T-helper 2 cell (primary cell): ENCODE measurements at places on chromosomes 4 and X.

- DNase-seq: no peak
These were observed 92.6 kb downstream of the NXF2 start for GRCh38 chrX:102339312-102340298.

GRCh38 chr4:144461906-144462305 is 184.1 kb upstream of the HHIP start:
- no peak for DNase-seq

- DNase-seq: no peak
These were observed 69.9 kb upstream of the CAMK2D start for GRCh38 chr4:113831457-113831856.

DNA sequence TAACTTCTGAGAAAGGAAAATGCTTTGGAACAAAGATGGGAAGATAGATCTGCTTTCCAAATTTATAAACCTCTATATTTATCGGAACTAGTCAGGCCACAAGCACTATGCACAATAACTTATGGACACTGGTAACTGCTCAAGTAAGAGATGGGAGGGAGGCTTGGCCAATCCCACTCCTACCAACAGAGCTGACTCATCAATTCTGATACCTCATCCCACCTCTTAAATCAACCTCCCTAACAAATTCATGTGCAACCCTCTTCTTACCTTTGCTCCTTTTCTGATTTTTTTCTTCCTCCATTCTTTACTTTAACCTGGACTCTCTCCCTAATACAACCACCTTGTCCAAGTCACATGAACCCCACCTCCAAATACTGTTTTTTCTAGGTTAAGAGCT is 289.9 kb upstream of the FAM241A start:
- no peak for DNase-seq

- DNase-seq: no peak
These were observed 28.3 kb upstream of the SMS start for GRCh38 chrX:21912220-21912619.

DNA sequence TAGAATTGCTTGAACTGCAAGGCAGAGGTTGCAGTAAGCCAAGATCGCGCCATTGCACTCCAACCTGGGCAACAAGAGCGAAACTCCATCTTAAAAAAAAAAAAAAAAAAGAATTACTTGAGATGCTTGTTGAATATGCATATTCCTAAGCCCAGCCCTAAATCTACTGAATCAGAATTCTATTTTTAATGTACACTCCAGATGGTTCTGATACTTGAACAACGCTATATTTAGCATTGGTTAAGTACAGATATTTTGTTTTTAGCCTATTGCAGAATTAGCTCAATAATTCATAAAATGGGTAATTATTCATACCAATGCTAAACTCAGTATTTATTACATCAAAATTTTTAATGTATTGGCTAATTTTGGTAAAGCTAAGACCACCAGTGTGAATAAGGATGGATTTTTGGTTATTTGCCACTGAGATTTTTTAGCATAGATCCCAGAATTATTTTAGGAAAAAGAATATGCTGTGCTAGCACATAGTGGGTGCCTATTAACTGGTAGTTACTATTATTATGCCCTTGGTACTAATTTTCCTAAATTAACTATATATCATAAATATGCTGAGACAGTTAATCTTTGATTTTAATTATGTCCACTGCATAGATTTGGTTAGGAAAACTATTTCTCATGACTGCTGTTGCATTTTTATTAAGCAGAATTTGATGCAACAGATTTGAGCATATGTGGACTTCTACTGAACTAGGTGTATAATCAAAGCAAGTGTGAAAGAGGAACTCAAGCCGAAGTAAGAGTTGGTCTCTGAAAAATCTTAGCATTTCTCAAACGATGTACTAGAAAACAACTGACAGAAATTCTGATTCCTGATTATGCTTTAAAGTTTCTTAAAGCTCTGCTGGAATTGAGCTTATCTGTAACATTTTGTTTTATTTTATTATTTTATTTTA is 9.2 kb downstream of the AREG start:
- DNase-seq: no peak

DNA sequence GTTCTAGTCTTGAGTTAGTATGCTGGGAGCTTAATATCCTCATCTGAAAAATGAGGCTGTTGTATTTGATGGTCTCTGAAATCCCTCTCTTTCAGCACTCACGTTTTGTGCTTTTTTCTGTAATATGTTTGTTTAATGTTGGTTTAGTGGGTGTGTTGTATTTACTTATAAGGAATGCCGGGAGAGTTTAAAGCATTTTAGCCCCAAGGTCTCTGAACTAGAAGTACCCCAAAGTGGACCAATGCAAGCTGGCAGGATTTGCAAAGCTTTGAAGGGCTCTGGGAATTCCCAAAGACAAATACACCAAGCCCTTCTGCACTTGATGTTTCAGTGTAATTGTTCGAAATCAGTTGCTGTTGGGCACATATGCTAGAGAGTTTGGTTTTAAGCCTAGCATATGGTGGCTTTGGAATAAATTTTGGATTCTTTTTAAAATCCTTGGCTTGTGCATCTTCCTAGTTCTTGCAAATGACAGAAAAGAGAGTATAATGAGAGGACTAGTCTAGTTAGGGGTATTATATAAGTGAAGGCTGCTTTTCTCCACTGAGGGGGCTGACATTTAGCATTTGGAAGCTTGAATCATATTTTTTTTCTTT is 371.4 kb upstream of the BOD1L1 start:
- DNase-seq: no peak

DNA sequence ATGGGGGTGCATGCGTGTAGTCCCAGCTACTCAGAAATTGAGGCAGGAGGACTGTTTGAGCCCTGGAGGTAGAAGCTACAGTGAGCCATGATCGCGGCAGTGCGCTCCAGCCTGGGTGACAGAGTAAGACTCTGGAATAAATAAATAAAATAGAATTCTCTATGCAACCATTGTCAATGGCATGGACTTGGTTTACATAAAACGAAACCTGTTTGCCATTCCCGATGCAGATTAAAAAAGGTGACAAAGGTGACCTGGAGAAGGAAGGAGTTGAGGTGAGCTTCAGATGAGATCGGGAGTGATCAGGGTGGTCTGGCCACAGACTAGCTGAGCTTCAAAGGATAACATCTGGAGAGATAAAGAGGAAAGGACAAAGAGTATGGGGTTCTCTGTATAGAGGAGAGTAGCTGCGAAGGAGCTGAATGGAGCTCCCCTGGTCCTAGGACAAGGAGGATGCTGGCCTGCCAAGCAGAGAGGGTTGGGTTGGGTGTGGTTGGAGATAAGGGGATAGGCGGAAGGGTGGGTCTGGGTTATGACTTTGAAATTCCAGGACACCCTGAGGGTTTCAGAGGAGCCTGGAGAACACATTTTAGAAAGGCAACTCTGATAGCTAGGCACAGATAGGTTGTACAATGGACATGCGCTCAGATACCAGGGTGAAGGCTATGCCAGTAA is 98.6 kb downstream of the RBM47 start:
- DNase-seq: no peak

DNA sequence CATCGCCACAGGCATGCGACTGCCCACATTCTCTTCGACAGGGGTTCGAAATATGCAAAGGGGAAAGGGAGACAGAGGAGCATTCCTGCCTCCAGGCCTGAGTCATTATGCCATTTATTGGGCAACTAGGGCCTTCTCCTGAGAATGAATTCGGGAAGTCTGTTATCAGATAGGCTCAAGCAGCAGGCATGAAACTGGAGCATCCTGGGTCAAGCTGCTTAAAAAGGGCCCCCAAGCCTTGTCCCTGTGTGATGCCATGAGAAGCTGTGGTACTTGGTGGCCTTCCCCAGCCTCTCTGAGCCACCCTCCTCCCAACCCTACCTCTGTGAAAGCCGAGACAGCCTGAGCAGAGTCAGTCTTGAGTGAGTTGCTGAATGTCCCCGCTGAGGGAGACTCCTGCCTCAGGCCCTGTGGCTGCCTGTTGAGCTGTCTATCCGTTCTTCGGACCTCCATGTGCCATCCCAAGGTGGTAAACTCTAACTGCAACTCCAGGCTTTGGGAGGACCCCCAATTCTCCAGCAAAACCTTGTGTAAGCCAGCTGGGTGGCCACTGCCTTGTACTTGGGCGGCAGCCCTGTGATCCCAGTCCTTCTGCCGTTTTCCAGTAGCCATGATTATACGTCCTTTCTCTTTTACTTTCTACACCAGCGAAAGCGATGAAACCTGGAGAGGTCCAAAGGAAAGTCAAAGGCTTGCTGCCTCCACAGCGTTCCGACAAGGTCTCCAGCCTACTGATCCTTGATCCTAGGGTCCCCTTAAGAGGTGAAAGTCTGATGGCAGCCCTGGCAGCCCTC is 37.7 kb downstream of the NBDY start:
- DNase-seq: no peak

- DNase-seq: no peak
These were observed 289.5 kb downstream of the USP46 start for GRCh38 chr4:52369649-52370048.

- DNase-seq: no peak
These were observed 56.4 kb upstream of the SPANXN1 start for GRCh38 chrX:145190801-145191389.

- no peak for DNase-seq
These were observed 10.0 kb upstream of the AFF1 start for GRCh38 chr4:86924811-86925210.

- no peak for DNase-seq
These were observed 97.7 kb downstream of the EFHC2 start for GRCh38 chrX:44245733-44246132.

GRCh38 chrX:108264376-108264775 is 172.8 kb downstream of the ATG4A start:
- DNase-seq: no peak

DNA sequence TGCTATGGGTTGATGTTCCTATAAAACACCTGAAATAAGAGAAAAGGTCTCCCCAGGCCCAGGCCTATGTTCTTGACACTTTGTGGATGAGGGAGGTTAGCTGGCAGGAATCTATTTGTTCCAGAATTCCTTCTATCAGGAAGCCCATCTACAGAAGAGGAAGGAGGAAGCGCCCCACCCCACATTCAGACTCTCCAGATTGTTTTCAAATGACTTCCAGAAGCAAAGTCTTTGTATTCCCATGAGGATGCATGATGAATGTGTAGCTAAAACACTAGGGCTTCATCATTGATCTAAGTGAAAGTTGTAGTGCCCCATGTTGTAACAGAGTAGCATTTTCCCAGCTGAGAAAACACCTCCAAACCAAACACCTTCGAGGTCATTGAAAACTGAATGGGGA is 16.4 kb downstream of the OTC start:
- no peak for DNase-seq

DNA sequence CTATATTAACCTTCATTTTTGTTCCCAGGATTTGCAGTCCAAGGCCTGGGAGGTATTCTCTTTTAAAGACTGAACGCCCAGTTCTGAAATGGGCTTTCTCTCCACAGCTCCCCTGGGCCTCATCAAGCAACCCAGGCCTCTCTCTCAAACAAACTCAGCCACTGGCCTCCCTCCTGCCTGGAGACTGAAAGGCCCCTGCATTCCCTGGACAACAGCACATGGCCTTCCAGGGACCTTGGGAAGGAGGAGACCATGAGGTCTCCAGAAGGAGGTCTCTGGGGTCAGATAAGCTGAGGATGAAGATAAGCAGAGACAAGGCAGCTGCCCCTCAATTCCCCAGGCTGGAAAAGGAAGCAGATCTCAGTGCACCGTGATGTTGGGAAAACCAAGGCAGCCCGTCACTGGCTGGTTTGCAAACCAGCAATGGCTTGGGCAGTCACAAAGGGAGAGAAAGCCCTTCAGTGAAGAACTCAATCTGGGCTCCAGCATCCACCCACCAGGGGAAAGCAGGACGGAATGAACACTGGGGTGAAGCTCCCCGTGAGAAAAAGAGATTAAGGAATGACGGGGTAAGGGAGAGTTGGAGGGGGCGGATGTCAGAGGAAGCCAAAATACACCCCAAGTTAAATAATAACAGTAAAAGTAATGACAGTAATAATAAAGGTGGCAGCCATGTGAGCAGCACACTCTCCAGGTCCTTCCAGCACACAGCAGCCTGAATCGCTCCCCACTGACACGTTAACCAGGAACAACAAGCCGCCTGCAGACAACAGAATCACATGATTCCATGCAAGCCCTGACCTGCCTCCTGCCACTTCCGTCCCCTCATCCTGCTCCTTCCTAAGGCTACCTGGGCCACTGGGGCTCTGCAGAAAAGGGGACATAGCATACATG is 22.3 kb downstream of the AMOT start:
- no peak for DNase-seq

- DNase-seq: no peak
These were observed 66.9 kb upstream of the BMPR1B start for GRCh38 chr4:94690851-94691254.

DNA sequence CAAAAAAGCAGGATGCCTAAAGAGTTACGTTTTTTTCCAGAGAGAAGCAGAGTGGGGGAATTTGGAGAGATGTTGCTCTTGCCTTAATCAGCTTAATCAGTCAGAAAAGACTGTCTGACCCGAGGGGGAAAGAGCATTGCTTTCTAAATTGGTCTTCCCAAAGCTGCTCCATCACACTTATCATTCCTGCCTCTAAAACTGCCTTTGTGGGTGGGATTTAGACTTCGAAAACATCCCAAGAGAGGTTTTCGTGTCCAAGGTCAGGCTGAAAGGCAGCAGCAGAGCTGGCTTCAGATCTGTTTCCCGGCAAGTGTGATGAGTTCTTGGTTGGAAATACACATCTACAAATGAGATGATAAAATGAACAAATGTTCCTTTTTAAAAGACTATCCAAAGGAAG is 155.2 kb downstream of the SH2D1A start:
- no peak for DNase-seq

DNA sequence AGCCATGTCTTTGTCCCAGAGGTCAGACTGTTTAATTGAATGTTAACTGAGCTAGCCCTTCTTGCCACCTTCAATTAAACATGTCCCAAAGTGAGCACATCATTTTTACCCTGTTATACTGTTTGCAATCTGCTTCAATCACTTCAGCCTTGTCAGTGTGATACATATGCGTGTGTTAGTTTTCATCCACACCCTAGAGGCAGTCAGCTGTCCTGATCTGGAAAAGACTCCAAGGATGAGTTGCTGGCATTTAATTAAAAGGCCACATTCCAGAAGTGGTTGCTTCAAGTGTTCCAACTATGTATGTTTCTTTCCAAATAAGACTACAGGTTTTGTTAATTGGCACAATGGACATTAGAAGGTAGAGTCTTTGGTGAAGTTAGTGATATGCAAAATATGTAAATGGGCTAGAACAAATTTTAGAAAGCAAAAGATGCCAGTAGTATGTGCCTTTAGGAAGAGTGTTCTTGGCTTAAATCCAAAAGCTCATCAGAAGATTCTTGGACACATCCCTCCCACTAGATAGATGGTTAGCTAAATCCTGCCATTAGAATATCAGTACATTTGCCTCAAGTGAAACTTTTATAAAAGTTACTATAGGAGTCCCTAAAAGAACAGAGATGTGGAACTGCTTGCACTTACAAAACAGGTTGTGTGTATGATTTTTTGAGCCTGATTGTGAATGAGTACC is 79.5 kb upstream of the SLIT2 start:
- no peak for DNase-seq

DNA sequence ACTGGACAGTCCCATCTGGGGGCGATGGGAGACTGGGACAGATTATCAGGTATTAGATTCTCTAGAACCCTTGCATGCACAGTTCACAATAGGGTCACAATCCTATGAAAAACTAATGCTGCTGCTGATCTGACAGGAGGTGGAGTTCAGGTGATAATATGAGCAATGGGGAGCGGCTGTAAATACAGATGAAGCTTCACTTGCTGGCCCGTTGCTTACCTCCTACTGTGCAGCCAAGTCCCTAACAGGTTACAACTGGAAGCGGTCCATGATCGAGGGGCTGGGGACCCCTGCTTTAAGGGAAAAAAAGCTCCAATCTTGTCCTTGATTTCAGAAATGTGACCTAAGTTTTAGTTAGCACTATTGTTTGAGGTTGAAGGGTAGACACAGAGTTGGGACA is 175.2 kb downstream of the ZNF330 start:
- no peak for DNase-seq

GRCh38 chrX:16739574-16739973 is 20.2 kb downstream of the SYAP1 start:
- DNase-seq: no peak
